ENCODE measurements at places on chromosomes 16 and 17. TPM values are rescaled to one million over a fixed set of nuclear protein-coding genes. Genes with fewer than 3 reads are reported as not detected.

GRCh38 chr17:11138023-11138422 lies 103.0 kb upstream of the SHISA6 start:
- DNase-seq: peak; percentile 4
- no peaks in the 10 kb centered on the region for H3K36me3 ChIP-seq
- no peaks in the 10 kb centered on the region for H3K27me3 ChIP-seq
- H3K27ac ChIP-seq: no peak overlapping the region
- no peak overlapping the region for H3K4me3 ChIP-seq
- no peaks in the 10 kb centered on the region for H3K4me1 ChIP-seq

GRCh38 chr17:57459286-57459915 lies 203.1 kb downstream of the MSI2 start:
- no peak for DNase-seq
- peaks cover 28% of the 10 kb centered on the region for H3K36me3 ChIP-seq
- H3K27ac ChIP-seq: no peak overlapping the region

GRCh38 chr16:56844056-56844455 lies 21.0 kb upstream of the SLC12A3 start:
- H3K4me1 ChIP-seq: no peaks in the 10 kb centered on the region
- H3K27me3 ChIP-seq: no peaks in the 10 kb centered on the region
- no peak overlapping the region for H3K4me3 ChIP-seq

DNA sequence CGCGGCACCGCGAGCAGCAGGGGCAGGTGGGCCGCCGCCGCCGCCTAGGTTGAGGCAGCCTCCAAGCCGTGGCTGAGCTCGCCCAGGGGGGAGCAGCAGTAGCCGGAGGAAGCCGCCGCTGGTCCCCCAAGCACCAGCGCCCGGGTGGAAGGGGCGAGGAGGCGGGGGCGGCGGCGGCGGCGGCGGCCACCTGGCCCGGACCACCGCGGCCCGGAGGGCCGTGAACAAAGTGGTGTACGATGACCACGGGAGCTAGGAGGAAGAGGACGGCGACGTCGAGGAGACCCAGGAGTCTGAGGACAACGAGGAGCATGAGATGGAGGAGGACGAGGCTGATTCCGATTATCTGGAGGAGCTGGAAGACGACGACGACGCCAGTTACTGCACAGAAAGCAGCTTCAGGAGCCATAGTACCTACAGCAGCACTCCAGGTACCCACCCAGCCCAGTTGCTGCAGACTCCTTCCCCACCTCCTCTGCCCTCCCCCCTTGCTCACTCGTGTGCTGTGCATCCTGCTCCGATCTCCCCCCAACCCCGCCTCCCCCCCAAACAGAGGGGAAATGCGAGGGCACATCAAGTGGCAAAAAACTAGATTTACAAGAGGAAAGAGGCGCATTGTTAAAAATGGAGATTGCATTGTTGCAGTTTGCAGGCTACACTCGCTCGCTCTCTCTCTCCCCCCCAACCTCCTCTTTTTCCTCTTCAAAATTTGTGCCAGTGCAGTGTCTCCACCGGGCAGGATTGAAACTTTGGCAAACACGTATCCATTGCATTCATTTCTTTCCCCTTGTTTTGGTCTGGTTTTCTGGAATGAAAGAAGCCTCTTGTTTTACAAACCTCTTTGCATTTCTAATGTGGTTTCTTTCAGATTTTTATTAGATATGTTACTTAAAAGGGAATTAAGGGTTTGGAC lies 41.8 kb upstream of the AMZ2 start:
- peak; percentile 47 for DNase-seq
- H3K27ac ChIP-seq: no peak overlapping the region
- H3K4me1 ChIP-seq: peaks cover 3% of the 10 kb centered on the region
- H3K36me3 ChIP-seq: peaks cover 3% of the 10 kb centered on the region
- peak overlapping the region; percentile 70 for H3K4me3 ChIP-seq

Gene SRR
- 8.3 TPM for polyA plus RNA-seq

- no peak overlapping the region for H3K27ac ChIP-seq
- no peaks in the 10 kb centered on the region for H3K27me3 ChIP-seq
- peaks cover 4% of the 10 kb centered on the region for H3K36me3 ChIP-seq
- no peak for DNase-seq
- H3K4me3 ChIP-seq: no peak overlapping the region
These were observed 22.4 kb downstream of the SLC7A5 start for GRCh38 chr16:87846705-87847466.

Gene CCL17
- polyA plus RNA-seq: 0.18 TPM

DNA sequence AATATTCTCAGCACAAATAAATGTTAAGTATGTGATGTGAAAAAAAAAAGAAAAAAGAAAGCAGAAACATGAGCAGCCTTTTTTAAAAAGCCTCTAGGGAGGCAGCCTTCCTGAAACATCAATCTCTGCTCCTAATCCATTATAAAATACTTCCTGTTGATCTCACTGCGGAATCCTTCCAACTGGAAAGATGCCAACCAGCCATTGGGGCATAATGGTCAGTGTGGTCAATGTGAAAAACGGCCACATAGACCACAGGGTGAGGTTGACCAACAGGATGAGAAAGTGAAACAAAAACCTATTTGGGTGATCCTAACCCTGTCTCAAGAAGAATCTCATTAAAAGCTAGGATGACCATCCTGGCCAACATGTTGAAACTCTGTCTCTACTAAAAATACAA lies 26.1 kb upstream of the ABCA8 start:
- H3K27me3 ChIP-seq: no peaks in the 10 kb centered on the region
- H3K27ac ChIP-seq: no peak overlapping the region
- DNase-seq: peak; percentile 10
- H3K4me1 ChIP-seq: no peaks in the 10 kb centered on the region
- H3K36me3 ChIP-seq: no peaks in the 10 kb centered on the region
